ENCODE measurements at places on chromosomes 11 and 22.

GRCh38 chr11:3199537-3200295 lies 18.9 kb downstream of the MRGPRG start:
- no peak for DNase-seq

GRCh38 chr11:2621894-2622293 lies 77.9 kb downstream of the KCNQ1OT1 start:
- DNase-seq = no peak

DNA sequence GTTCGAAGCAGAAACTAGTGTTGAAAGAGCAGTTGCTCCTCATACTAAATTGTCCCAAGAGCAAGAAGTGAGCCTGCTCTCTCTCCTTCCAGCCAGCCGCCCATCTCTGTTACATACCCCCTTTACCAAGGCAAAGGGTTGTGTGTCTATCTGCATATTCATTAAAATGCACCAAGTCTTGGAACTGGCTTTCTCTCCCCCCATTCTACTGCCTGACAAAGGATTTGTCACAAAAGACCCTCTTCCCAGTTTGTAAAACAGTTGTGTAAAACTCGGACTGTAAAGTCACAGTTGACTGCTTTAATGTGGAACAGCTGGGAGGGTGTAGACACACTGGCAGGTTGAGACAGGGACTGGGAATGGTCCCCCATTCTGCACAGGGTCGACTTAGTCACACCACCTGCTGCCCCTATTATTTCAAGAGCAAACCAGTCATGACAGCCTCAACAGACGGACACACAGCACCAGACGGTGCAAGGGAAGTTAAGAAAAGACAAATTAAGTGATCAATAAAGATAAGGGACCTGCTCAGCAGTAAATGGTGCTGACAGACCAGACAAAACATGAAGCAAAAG lies 60.0 kb upstream of the HTATIP2 start:
- DNase-seq = no peak

- DNase-seq = no peak
These were observed 6.8 kb downstream of the CAPN1 start for GRCh38 chr11:65188486-65188885.

DNA sequence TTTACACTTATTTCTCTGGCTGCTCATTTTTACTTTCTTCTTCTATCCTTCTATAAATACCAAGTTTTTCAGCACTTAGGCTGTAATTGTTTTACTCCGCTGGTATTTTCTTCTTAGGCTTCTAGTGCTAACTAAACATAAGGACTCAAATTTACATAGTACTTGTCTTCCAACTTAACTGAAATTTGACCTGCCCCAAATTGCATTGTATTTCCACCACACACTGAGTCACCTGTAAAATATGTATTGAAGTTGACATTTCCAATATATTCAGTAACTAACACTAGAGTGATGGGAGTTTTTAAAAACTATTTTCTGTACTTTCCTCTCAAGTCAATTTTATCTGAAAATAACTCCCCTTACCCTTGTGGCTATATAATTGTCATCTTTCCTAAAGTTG lies 1794.1 kb upstream of the RAG2 start:
- DNase-seq = no peak

- DNase-seq = no peak
These were observed 380.6 kb upstream of the B3GAT1 start for GRCh38 chr11:134792677-134793076.

DNA sequence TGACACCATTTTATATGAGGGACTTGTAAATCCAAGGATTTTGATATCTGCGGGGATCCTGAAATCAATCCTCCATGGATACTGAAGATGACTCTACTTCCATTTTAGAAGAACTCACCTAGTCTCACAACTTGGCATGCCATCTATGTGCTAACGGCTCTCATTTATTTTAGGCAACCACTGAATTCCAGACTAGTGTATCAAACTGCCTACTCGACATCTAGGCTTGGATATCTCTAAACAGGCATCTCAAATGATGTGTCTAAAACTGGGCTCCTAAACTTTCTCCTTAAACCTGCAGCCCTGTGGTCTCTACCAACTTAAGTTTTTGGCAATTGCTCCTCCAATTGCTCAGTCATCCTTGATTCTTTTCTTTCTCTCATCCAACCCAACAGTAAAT lies 31.2 kb upstream of the CLNS1A start:
- DNase-seq = no peak
